Nephron progenitor cell (in vitro differentiated cells): ENCODE measurements at places on chromosomes 7 and 10.
A peak's percentile ranks its signal among the peaks of the same experiment; 100 is the strongest.

- DNase-seq = no peak
Measured at GRCh38 chr10:26730552-26730951, 33.1 kb downstream of the PDSS1 start.

DNA sequence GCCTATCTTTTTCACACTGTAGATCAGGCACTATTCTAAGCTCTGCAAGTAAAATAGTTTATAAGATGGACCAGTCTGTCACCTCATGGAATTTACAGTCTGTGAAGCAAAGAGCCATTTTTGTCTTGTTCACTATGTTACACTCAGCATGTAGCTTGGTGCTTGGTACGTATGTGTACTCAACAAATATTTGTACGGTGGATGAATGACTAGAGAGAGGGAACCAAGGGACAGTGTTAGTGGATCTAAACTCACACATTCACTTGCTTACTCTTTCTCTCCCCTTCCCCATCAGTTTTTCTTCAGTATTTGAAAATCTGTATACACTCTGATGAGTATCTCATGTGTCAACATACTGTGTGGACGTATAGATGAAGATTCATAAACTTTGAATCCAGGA is 45.9 kb downstream of the PTF1A start:
- no peak for DNase-seq

GRCh38 chr10:101693978-101694673 is 844 bp downstream of the FBXW4 start:
- DNase-seq = peak; percentile 67

GRCh38 chr7:4873071-4873944 is 10.2 kb downstream of the RADIL start:
- DNase-seq = no peak

DNA sequence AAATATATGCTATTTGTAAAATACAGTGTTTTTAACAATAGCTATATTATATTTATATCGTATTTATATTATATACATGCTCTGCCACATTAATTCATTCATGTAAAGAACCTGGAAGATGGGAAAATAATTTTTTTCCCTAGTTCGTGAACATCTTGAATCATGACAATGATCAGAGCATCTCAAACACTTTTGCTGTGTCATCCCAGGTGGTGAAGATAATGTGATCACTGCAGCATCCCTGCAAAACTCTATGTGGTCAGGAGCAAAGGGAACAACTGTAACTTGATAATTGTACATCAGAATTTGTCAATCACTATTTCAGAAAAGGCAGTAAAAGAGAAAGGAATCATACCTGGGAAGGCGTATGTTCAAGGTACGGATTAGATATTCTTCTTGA is 39.3 kb downstream of the RAPGEF5 start:
- no peak for DNase-seq

DNA sequence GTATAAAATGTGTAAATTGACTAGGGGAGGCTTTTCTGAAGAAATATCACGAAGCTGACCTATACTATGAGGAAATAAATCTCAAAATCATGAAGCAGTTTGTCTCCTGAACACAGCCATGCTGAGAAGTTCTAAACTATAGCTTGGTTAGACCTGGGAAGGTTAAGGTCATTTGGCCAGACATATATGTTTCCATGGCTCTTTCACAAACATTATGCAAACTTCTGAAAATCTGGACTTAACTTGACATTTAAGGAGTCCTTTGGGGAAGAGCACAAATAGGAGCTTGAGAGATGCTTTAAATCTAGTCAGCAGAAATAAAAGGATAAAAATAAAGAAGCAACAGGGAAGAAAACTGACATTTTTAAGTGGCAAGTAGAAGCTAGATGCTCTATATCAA is 115.9 kb upstream of the MEOX2 start:
- no peak for DNase-seq

- DNase-seq = no peak
Measured at GRCh38 chr7:34108165-34108564, 202.8 kb downstream of the BMPER start.

DNA sequence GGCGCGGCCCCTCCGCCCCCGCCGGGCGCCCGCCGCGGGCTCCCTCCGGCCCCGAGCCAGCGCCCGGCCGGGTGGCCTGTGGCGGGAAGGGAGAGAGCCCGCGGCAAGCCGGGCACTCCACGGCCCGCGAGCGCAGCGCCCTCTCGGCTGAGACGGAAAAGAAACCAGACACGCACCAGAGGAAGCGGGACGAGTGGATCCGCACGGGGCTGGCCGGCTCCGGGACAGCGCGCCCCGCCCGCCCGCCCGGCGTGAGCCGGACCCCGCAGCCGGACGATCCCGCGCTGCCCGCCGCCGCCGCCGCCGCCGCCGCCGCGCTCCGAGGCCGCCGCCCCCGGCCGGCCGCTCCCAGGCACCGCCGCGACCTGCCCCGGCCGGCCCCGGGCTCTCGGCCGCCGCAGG is 300 bp downstream of the ARHGAP21 start:
- DNase-seq = peak; percentile 67

GRCh38 chr7:20661884-20662283 is 46.4 kb downstream of the ABCB5 start:
- DNase-seq = no peak

DNA sequence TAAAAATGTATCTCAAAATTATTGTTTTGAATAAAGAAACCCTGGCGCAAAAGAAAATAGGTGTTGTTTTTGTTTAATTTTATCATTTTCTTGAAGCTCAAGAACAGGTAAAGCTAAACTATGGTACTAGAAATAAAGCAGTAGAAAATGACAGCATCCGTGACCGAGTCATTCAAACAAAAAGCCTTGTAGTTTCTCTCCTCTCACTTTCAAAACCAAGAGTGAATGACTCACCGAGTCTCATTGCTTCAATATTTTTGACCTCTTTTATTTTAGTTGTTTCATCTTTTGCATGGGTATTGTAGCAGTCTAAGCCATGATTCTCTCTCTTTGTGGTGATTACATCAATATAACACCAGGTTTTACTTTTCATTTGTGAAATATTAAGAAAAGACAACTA is 396.5 kb downstream of the POM121L12 start:
- no peak for DNase-seq

DNA sequence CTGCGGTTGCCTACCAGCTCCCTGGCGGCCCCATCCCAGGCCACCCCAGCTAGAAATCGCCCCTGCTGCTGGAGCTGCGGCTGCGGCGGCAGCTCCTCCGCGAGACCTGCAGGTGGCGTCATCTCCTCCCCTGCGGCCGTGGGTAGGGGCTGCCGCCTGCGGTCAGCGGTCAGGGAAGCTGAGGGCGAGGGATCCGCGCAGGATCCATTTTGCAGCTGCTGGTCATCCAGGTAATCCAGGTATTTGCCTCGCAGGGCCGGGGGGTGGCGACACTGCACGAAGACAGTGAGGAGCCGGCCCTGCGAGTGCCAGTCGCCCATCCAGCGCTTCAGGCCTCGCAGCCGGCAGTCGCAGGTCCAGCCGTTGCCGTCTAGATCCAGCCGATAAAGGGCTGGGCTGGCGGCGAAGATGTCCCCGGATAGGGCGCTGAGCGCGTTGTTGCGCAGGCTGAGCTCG is 1.5 kb downstream of the TRIL start:
- peak; percentile 79 for DNase-seq

DNA sequence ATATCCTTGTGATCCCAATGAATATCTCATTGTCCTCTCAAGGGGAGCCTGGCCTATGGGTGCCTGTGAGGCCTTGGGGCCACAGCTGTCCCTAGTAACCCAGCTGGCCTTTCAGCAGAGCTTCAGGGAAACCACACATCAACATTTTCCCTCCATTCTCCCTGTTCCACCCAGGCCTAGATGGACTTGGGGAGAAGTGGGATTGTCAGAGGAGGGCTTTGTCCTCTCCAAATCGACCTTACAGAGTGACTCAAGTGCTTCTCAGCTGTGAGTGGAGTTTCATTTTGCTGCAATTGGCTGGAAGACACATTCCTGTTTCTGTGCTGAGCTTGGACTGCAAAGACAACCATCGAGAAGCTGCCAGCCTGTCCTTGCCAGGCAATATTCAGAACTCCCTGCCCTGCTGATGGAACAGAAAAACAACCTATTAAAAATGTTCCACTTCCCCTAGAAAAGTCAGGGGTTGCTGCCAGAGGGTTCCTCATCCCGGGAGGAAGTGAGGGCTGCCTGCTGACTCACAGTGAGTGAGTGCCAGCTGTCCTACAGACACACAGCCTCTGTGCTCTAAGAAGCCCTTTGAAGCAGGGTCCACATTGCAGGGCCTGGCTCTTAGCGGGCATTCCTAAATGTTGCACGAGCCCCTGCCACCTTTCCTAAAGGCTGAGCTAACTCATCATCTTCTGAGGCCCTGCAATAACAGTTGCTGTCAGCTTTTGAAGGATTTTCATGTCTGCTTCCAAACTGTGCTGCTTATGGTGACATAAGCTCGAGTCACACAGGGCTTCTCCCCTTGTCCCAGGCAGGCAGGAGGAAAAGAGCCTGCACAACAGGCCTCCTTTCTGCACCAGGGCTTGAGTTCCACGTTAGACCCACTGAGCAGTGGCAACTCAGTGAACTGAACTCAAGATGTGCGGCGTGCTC is 20.5 kb downstream of the STRA8 start:
- no peak for DNase-seq

DNA sequence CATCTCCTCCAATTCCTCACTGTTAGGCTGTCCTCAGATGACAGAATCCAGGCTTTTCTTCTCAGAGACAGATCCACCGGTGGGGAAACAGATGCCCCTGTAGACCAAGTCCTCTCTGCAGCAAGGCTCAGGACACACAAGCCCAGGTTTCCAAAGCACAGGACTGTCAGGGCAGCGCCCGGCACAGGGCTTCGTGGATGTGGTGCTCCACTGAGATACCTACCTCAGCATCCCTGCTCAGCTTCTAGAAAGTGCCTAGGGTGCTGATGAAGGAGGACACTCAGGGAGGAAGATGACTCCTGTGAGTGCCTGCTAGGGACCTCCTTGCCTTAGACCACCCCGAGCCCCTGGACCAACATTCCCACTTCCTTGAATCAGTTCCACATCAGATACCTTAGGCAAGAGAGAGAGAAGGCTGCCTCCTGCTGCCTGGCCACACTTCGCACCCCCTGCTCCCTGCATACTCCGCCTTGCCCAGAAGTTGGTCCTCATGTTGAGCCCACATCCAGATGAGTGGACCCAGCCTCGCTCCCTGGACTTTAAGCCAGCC is 8.9 kb upstream of the RBP3 start:
- no peak for DNase-seq

DNA sequence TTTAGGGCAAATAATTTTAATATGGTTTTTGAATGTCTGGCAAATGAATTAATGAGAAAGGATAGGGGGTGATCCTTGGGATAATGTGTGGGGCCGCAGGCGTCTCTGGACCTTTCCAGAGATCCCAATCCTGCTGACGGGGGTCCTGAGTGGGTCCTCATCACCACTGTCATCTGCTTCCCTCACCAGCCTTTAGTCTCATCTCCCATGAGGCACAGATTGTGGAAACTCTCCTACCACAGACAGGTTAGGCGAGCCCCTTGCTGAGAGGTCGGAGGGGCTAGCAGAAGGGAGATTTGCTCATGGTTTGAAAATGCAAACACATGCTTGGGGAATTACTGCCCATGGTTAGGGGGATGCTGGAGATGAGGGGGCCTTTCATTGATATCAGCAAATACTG is 484.6 kb downstream of the RPS24 start:
- no peak for DNase-seq

- no peak for DNase-seq
Measured at GRCh38 chr7:140179339-140179738, 2.6 kb upstream of the KDM7A start.

GRCh38 chr7:25371972-25372371 is 143.7 kb upstream of the NPVF start:
- no peak for DNase-seq

DNA sequence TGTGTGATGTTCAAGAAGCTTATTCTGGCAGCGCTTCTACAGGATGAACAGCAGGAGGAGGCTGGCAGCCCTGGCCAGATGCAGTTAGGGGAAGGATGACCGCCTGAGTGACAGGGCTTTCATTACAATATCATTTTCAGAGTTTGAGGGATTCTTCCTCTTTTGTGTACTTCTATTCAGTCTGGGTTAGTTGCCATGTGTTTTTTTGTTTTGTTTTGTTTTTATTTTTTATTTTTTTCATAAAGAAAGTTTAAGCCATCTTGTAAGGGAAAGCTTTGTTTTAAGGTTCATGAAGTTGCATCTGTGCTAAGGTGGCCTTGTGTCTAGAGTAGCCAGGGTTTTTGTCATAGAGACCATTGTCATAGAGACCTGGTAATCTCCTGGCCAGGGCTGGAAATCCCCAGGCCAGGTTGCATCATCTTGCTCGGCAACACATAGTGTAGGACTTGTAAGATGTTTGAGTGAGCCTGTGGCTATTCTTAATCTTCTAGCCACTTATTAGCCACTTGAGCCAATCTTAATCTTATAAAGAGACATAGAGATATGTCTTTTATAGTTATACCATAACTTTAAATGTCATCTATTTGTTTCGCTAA is 230.5 kb upstream of the TMEM229A start:
- DNase-seq = no peak

- no peak for DNase-seq
Measured at GRCh38 chr10:85613391-85613790, 753.2 kb downstream of the GRID1 start.

- DNase-seq = no peak
Measured at GRCh38 chr7:19670806-19671205, 38.0 kb downstream of the POLR1F start.
